ENCODE measurements at places on chromosomes 7 and 10.

DNA sequence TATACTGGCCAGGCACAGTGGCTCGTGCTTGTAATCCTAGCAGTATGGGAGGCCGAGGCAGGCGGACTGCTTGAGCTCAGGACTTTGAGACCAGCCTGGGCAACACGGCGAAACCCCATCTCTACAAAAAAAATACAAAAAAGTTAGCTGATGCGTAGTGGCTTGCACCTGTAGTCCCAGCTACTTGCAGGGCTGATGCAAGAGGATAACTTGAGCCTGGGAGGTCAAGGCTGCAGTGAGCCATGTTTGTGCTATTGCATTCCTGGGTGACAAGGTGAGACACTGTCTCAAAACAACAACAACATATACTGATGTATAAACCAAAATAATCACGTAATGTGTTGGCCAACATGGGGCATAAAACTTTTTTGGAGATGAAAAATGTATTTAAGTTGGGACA lies 6.4 kb upstream of the NPM3 start:
- DNase-seq, result no peak

- no peak for DNase-seq
Measured at GRCh38 chr7:141575164-141575563, 24.0 kb downstream of the AGK start.

GRCh38 chr7:111914291-111914690 lies 291.9 kb downstream of the DOCK4 start:
- no peak for DNase-seq

DNA sequence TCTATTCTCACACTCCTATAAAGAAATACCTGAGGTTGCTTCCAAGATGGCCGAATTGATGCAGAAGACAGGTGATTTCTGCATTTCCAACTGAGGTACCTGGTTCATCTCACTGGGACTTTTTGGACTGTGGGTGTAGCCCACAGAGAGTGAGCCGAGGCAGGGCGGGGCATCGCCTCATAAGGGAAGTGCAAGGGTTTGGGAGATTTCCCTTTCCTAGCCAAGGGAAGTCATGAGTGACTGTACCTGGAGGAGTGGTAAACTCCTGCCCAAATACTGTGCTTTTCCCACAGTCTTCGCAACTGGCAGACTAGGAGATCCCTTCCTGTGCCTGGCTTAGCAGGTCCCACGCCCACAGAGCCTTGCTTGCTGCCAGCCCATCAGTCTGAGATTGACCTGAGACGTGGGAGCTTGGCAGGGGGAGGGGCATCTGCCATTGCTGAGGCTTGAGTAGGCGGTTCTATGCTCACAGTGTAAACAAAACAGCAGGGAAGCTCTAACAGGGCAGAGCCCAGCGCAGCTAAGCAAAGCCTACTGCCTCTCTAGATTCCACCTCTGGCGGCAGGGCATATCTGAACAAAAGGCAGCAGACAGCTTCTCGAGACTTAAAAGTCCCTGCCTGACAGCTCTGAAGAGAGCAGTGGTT lies 152.2 kb downstream of the ARL4A start:
- DNase-seq, result no peak

- DNase-seq, result no peak
Measured at GRCh38 chr10:88045656-88046415, 182.4 kb downstream of the PTEN start.

- DNase-seq, result no peak
Measured at GRCh38 chr10:22750131-22750530, 35.8 kb upstream of the PIP4K2A start.

- DNase-seq, result no peak
Measured at GRCh38 chr10:132546567-132547420, 9.2 kb downstream of the INPP5A start.

DNA sequence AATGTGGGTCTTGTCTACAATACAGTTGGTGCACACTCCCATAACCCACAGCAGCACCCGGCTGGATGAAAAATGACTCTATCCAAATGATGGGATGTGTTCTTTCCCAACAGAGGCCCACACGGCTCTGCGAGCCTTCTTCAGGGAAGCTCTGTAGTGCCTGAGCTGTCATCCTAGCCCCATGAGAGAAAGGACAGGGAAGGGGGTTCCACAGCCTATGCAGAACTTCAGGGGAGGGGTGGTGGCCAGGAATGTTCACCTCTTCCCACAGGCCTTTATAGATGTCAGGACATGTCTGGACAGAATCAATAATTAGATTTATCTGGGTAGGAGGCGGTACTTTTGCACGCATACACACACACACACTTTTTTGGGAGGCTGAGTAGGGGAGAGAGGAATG lies 109.0 kb downstream of the JCAD start:
- DNase-seq, result no peak

DNA sequence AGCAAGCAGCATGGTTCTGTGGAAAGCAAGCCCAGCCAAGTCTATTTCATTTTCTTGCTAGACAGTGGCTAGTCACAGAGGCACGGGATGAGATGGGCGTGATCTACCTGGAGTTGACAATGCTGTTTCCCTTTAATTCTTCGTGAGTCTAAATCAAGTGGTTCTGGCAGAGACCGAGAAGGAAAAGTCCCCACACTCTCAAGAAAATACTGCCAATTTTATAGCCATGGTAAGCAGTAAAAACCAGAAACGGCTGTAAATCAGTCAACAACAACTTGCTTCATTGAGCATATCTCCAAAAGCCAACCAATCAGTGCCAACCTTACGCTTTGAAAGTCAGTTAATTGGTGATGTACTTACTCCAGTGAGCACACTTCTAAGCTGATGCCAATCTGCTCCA lies 223.4 kb downstream of the SEC23IP start:
- no peak for DNase-seq

DNA sequence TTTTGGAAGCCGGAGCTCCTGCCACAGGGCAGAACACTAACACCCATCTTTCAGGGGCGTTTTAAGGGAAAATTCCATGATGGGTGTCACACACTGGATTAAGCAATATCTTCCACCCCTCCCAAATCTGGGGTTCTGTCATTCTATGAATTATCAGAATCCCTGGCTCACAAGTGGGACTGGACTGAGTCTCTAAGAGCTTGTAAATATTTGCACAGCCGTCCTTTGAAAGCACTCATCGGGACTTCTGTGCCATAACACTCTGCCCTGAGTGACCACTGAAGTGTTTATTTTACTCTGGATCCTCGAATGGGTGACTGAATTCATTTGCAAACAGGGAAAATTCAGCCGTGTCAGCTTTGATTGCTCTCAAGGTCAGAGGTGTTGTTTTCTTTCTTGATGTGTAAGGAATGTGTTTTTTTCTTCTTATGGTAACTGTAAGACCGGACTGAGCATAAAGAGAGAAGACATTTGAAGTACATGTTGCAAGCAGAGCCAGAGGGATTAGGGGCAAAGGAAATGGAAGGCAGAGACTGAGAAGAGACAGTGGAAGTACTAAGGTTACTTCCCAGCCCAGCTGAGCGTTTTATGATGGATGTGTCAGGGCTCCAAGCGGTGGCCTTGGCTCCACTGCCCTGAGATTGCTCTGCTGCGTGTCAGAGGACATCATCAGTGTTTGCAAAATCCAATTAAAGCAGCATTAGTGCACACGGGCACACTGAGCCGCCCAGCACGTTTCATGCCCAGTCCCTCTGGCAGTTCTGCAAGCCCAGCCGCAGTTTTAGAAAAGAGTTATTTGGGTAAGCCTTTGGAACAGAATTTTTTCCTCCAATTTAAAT lies 17.7 kb upstream of the GTPBP4 start:
- DNase-seq, result no peak

DNA sequence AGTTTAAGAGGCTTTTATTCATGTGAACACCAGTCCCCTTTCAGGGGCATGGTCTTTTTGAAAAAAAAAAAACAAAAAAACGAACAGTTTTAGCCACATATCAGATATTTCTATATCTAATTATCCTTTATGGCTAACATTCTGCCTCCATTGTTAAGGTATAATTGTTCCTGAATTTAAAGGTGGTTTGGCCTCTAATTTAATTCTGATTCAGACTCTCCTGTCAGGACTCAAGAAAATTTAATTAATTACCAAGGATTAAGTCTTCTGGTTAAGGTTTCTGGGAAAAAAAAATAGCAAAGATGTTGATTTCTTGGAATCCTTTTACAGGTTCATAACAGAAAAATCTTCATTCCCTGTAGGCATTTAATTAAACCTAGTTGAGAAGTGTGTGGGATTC lies 27.4 kb downstream of the COL1A2 start:
- no peak for DNase-seq

DNA sequence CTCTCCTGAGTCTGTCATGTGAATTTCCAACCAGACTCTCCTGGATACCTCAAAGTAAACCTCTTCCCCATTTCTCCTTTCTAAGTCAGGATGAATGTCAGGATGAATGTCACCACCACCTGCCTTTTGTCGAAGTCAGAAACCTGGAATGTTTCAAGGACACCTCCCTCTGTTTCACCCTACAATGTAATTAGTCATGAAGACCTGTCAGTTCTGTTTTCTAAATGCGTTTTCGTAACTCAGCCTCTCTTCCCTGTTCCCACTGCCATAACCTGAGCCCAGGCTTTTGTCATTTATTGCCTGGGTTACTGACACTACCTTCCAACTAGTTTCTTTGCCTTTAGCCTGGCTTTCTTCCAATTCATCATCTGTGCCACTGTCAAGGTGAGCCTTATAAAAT lies 5.5 kb upstream of the STN1 start:
- no peak for DNase-seq

GRCh38 chr7:36923943-36924436 lies 199.7 kb upstream of the AOAH start:
- no peak for DNase-seq
